ENCODE measurements at places on chromosomes 16 and 17.
A peak's percentile ranks its signal among the peaks of the same experiment; 100 is the strongest.

- DNase-seq: no peak
These were observed 21.0 kb downstream of the CNP start for GRCh38 chr17:41987642-41988041.

DNA sequence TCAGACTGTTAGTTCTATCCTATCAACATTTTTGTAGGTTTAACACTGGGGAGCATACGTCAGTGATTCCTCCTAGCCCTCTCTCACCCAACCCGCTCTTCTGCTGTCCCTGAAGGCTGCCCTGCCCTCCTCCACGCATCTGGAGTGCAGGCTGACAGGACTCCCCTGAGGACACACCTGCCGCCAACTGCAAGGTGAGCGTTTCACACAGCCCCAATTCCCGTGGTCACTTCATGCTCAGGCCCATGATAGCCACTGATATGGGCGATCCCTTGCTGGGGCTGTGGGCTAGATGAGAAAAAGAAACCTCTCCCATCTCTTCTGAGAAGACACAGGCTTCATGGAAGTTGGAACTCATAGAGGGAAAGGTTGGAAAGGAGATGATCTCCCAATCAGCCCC lies 91.0 kb downstream of the KCNJ12 start:
- DNase-seq: no peak

- peak; percentile 10 for DNase-seq
These were observed 549 bp downstream of the SLC26A11 start for GRCh38 chr17:80220736-80221215.

- DNase-seq: no peak
These were observed 390 bp downstream of the MNT start for GRCh38 chr17:2400474-2400866.

DNA sequence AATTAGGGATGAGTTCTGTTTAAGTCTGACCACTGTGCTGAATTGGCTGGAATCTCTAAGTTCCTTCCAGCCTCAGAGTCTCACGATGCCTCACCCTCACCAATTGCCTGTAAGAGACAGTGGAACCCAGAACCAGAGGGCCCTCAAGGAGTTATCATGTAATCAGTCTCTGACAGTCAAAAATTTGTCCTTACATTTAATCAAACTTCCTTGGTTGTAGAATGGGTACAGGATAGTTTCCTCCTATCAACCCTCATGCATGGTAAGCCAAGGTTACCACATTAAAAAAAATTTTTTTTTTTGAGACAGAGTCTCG lies 83.2 kb downstream of the CDK5R1 start:
- DNase-seq: no peak

All from left renal cortex interstitium (tissue), 4 donors.